ENCODE measurements at places on chromosomes 2 and 18.

DNA sequence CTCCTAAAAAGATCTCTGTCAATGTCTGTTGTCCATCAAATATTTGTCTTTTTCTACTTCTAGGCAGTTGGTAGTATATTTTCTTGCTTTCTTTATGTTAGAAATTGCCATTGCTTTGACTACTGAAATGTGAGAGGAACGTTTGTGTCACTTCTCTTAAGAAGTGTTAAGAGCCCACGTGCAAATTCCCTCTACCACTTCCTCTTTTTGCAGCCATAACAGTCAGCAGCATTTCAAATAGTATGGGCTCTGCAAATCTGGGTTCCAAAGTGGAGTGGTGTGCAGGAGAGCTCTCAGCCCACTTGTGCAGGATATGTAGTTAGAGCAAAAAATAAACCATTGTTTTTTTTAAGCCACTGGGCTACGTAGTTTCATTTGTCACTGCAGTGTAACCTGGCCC is 314.0 kb downstream of the MEIS1 start:
- DNase-seq: no peak

DNA sequence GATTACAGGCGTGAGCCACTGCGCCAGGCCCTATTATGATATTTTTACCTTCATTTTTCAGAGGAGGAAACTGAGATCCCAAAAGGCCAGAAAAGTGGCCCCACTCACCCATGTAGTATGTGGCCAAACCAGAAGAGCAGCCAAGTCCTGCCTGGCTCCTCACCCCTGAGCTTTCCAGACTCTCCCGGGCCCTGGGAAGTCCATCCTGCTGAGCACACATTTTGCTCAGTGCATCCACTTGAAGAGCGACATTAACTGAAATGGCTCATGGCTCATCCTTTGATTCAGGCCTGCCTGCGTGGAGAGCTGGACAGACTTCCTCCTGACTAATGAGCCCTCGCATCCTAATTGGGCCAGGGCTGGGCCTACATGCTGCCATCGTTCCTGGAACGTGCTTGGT is 9.5 kb upstream of the NGEF start:
- no peak for DNase-seq

DNA sequence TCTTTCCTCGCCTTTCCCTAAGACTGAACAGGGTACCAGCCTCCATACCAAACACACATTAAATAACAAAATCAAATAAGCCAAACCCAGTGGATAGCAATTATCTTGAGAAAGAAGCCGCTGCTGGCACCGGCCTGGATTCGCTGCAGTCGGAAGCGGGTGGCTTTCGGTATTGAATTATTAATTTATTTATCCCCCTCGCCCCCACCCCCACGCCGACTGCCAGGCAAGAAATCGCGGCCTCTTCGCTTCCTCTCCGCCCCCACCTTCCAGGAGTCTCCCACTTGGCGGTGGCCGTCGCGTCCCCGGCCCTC is 370 bp upstream of the ZNF804A start:
- DNase-seq: no peak

DNA sequence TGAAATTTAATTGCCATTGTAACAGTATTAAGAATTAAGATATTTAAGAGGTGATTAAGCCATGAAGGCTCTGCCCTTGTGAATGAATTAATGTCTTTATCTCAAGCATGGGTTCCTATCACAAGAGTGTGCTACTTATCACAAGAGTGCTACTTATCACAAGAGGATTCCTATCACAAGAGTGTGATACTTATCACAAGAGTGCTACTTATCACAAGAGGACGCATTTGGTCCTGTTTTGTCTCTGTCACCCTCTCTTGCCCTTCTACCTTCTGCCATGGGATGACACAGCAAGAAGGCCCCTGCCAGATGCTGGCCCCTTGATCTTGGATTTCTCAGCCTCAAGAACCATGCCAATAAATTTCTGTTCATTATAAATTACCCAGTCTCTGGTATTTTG is 13.2 kb upstream of the COL5A2 start:
- DNase-seq: no peak

DNA sequence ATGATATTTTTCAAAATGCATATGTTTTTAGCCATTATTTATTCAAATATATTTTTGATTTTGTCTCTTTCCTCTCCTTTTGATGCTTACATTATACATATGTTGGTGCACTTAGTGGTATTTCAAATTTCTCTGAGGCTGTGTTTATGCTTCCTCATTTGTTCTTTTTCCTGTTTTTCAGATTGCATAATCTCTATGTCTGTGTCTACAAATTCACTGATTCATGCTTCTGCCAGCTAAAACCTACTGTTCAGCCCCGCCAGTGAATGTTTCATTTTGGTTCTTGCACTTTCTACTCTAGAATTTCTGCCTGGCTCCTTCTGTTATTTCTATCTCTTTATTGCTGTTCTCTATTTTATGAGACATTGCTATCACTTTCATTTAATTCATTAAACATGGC is 951.7 kb upstream of the CNTNAP5 start:
- no peak for DNase-seq

DNA sequence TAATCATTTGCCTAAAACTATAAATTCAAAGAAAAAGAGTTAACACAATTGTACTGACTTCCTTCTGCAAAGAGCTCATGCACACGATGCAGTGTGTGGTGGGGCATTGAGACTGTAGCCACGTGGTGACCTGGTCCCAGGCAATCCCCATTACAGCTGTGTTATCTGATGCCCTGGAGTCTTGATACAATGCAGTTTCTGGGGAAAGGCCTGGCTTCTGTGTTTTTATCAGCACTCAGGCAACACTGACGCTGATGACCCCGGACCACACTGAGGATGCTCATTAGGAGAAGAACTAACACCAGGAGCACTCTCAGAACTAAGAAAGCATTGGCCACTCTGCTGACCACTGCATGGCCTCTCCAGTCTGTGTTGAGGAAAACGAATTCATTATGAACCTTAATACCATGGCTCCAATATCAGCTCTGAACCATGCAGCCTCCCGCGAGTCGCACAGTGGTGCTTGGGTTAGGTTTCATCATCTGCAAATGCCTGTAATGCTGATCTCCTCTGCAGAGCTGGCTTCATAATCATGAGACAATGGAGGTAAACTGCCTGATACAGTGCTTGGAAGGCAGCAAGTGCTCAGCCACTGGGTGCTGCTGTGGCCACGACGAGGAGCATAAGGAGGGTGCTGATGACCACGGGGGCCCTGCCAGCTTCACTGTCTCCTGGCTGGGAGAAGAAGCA is 218.5 kb downstream of the MYT1L start:
- no peak for DNase-seq

DNA sequence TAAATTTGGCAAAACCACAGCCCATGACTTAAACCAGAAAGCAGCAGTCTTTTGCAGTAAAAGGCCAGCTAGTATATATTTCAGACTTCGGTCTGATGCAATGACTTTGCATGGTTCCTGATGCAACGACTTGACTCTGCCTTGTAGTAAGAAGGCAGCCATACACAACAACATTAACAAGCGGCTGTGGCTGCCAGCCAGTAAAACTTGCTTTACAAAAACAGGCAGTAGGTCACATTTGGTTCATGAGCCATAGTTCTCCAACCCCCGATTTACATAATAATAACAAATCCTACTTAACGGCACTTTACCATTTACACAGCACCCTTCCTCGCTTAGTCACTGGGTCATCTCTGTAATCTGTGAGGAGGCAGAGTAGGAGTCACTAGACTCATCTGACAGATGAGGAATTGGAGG is 410.3 kb downstream of the LRATD1 start:
- DNase-seq: no peak

- DNase-seq: no peak
Observed at GRCh38 chr2:85164145-85164569, 31.0 kb downstream of the TCF7L1 start.

DNA sequence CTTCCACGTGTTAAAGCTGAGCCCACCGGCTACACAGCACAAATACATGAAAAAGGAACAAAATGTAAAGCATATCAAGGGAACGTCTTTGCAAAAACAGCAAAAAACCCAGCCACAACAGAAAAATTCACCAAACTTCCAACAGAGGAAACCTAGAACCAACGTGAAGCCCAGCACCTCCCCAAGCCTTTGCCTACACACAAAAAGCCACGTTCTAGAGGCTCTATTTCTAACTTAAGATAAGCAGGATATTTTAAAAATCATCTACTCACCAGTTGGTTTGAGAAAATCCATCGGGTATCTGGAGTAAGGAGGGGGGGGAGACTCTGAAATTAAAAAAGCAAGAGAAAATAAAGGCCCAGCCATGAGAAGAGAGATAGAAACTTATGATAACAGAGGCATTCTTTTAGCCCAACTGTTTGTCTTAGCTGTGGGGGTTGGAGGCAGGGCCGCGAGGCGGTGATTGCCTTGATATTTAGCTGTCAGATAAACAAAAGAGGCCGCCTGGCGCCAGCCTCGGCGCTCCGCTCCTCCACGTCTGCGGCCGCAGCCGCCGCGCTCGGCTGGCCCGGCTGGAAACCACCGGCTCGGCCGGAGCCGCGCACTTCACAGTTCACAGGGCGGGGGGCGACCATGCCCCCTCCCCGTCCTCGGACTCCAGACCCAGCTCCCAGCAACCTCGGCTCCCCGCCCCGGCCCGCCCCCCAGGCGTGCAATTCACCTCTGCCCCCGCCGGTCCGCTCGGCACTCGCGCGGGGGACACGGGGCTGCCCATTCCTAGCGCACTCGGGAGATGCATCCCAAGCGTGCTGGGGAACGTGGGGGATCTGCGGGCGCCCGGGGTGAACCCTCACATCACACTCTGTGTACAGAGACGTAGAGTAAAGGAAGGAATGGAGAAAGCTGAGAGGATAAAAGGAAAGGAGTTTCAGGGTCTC is 2.4 kb downstream of the SMAD7 start:
- DNase-seq: peak; percentile 76

DNA sequence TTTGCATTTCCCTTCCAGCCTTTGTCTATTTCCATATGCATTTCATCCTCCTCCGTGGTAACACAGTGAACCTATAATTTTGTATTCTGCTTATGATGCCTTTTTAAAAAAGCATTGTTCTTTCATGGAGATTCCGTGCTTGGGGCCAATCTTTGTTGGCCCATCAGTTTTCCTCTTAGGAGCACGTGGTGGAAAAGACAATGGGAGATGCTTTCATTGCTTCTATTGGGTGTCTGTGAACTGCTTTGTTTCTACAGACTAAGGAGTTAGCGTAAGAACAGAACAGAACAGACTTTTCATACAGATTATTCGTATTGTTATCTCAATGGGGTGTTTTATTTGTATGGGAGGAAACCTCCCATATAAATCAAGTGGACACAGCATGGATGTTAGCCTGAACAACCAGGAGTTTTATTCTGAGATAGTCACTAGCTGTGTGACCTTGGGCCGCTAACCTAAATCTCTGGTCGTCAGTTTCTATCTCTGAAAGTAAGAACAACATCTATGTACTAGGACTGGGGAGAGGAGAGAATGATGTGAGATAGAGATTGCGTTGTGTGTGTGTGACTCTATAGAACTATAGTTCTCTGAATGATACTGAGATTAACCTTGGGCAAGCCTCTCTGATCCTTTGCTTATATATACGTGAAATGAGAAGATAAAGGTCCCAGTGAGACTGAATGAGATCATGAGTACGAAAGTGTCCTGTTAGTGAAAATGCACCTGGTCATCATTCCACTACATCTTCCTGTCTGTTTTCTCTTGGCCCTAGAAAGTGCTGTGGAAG is 22.9 kb upstream of the YWHAQ start:
- no peak for DNase-seq

GRCh38 chr18:37019157-37019827 is 190.4 kb downstream of the KIAA1328 start:
- DNase-seq: no peak

DNA sequence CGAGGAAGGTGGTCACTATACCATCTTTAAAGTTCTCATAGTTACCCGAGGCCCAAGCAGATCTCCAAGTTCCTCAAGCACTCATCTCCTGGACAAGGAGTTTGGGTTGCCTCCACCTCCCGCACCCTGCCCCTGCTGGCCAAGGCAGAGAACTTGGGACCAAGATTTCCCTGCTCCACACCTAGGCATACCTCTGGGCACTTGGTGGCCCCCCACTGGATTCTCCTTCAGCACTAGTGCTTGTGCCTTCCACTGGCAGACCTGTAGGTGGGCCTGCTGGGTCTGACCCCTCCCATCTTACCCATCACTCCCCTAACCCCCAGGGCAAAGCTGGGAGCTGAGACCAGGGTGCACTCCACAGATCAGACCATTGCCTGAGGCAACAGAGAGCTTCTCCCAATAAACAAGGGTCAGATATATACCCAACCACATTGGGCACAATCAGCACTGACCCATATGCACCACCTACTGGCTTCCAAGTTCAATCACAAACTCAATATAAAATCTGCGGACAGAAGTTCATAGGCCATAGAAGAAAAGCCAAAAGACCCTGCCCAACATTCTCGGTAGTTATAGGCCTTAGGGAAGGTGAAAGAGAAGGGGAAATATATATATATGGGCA is 244.2 kb downstream of the EXOC6B start:
- DNase-seq: no peak

- DNase-seq: no peak
Observed at GRCh38 chr2:134137182-134137611, 116.7 kb upstream of the MGAT5 start.

DNA sequence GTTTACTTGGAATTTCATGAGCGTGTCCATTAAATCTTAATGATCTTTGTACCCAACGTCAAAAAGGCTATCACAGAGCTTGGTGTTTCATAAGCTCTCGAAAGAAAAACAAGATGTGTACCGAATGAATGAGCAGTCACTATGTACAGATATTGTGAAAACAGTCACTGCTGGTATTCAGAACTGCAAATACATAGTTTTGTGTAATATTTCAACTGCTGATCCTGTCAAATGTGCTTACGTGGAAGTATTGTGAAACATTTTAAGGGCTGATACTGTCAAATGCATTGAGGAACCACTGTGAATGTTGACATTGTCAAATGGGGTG is 184.2 kb upstream of the KLHL29 start:
- no peak for DNase-seq

- no peak for DNase-seq
Observed at GRCh38 chr2:152466980-152467676, 132.2 kb downstream of the FMNL2 start.

- DNase-seq: peak; percentile 52
Observed at GRCh38 chr18:44771956-44772917, 91.5 kb downstream of the SETBP1 start.

DNA sequence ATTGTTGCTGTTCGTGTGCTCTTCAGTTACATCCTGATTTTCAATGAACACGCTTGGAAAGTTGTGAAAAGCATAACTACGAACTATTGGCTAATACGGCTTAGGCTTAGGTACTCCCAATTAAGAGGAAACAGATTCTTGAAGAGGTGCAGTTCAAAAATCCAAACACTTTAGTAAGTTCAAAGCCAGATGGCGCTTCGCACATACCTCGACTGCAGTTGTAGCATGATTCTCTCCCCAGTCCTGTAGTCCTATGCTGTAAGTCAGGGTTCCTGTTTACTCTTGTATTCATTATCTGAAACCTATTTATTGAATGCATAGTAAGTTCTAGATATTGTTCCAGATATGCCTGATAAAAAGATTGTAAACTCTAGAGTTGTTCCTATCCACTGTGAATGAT is 165.2 kb downstream of the TRIB2 start:
- no peak for DNase-seq

- DNase-seq: peak; percentile 30
Observed at GRCh38 chr2:32064021-32064601, 755 bp downstream of the SPAST start.

- peak; percentile 75 for DNase-seq
Observed at GRCh38 chr18:46333431-46334135, 229.4 kb downstream of the HAUS1 start.

Data from right kidney (tissue), 9 donors.